ENCODE measurements at places on chromosomes 1 and 21.
A peak's percentile ranks its signal among the peaks of the same experiment; 100 is the strongest.

GRCh38 chr21:33712022-33712803 is 69.9 kb downstream of the ITSN1 start:
- DNase-seq, result no peak

DNA sequence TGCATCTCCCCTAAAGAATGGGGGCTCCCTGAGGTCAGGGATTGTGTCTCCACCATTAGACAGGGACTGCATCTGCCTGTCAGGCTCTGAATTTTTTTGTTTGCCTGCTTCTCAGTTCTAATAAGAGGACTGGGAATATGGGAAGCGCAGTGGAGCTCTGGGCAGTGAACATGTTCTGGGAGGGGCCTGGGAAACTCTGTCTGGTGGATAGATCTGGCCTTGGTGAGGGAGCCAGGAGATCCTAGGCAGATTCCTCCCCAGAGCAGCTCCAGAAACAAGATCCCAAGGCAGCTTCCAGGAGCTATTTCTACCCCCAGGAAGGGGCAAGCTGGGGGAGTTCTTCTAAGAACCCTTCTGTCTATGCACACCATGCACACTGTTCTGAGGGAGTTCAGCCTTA is 12.6 kb upstream of the MYOG start:
- no peak for DNase-seq

DNA sequence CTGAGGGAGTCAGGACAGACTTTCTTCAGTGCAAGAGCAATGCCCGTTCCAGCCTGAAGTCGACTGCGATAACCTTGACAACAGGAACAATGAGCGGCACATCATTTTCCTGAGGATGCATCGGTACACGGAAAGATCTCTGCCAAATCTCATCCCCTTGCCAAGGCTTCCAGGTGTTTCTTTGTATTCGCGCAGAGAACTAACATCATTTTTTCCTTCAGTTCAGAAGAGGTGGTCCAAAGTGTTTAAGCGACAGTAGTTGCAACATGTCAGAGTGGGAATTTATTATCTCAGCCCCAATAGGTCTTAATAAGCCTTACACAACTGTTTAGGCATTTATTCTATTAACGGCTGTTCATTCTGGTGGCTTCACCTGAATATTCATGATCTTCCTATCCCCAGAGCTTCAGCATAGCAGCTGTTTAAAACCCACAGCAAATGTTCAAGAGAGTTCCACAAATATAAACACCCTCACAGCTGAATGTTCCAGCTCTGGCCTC is 129.7 kb upstream of the NFIA start:
- no peak for DNase-seq

DNA sequence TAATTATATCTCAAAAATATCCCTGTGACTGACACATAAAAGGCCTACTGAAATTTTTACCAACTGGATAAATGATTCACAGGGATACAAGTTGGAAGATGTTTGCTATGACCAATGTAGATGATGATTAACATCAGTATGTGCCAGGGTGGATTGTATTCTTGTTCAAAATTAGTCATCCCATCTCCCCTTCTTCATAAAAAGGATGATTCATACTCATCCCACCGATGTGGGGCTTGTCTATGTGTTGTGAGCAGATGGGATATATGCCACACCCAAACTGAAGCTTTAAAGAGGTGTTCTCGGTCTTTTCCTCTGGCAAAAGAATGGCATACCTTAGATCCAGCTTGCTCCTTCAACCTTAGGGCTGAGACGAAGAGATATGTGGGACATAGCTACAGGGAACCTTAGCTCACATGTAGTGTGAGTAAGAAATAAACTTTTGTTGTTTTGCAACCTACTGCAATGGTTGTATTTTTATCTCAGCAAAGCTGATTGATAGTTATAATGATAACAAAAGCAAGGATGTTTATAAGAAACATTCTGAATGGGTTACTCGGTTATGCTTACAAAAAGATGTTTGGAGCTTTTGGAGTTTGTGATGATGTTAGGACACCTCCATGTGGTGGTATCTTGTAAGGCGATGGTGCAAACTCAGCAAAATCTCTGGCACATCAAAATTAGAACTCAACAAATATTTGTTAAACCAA is 29.4 kb downstream of the SPATA17 start:
- DNase-seq, result no peak

DNA sequence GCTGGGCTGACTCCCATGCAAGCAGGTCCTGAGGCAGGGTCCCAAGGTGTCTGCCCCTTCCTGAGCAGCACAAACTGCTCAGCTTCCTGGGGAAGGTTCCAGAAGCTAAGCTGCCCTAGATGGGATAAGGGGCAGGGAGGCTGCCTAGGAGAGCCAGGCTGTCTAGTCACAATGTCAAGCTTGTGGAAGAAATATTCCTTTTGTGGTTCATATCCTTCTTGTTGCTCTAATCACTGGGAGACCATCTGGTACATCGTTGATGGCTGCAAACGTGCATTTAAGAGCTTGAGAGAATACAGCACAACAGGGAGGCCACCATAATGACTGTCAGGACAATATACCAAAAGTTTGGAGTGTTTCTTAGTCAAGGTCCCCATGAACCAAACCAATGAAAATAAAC is 67.4 kb downstream of the SLC16A1 start:
- no peak for DNase-seq

DNA sequence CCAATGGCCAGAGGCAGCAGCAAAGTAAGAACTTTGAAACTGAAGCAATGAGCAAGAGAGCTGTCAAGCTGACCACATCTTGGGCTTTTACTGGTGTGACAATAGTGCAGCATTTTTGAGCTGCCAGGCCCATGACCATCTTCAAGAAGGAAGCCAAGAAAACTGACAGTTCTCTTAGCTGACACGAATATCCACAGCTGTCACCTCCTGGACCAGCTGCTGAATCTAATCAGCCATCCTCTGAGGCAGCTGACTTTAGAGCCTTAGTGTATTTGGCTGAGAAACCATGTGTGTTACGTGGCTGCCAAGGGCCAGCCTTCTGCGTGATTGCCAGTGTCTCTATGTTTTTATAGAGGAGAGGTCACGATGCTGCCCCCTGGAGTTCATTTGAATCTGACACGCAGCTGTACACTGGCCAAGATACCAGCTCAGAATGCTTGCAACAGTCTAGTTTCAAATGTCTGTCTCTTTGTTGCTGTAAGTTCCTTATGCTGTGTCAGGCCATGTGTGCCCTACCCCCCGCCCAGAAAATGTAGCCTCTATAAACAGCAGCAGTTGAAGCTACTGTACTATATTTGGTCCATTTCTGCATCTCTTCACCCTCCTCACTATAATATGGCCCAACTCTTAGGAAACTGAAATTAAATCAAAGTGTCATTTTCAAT is 39.7 kb downstream of the PALMD start:
- DNase-seq, result peak; percentile 32

- DNase-seq, result no peak
These were observed 175.6 kb upstream of the ZC3H12A start for GRCh38 chr1:37298769-37299168.

DNA sequence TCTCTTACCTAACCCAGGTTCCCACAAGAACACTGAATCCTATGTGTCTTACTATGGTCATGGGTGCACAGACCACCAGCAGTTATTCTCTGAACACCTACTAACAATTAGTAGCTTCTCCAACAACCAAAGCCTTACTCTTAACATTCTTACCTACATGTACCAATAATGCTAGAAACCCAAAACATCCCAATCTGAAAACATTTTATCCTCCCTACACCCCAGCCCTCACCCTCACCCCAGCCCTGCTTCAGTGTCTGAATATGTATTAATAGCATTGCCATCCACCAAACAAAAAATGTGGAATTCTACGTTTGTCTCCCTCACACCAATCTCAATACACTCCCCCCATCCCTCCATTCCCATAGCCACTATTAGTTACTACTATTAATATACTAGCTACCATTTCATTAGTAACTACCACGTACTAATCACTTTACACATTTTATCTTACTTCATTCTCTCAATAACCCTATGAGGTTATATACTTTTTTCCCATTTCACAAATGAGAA is 2.6 kb downstream of the TRIM33 start:
- no peak for DNase-seq

- DNase-seq, result no peak
These were observed 19.2 kb downstream of the SPRTN start for GRCh38 chr1:231357187-231357772.

DNA sequence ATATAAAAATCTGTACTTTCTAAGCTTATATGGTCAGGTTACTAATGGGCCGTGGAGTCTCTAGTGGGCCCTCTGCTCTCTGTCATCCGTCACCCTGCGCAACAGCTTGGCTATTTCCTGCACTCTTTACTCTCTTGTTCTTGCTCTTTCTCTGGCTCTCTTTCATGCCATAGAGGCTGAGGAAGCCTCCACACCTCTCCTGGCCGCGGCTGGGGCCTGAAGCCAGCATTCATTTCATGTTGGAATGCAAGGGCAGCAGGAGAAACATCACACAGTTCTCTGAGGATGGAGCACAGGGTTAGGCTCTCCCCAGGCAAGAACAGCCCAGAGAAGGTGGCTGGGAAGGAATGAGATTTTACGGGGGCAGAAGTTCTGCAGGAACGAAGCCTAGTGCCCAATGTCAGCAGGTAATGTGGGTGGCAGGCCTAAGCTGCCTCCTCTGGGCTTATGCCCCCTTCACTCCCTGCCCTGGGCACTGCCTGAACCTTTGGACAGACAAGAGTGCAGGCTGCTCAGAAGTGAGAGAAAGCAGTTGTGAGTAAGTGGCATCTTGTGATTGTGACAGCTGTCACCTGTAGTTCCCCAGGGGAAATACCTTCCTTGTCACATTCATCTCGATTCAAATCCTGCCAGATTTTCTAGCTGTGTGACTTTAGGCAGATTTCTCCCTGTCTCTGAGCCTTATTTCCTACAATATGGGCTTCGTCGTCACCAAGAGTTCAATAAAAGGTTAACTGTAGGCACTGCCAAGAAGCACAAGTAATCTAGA is 3.6 kb upstream of the FHAD1 start:
- DNase-seq, result no peak

DNA sequence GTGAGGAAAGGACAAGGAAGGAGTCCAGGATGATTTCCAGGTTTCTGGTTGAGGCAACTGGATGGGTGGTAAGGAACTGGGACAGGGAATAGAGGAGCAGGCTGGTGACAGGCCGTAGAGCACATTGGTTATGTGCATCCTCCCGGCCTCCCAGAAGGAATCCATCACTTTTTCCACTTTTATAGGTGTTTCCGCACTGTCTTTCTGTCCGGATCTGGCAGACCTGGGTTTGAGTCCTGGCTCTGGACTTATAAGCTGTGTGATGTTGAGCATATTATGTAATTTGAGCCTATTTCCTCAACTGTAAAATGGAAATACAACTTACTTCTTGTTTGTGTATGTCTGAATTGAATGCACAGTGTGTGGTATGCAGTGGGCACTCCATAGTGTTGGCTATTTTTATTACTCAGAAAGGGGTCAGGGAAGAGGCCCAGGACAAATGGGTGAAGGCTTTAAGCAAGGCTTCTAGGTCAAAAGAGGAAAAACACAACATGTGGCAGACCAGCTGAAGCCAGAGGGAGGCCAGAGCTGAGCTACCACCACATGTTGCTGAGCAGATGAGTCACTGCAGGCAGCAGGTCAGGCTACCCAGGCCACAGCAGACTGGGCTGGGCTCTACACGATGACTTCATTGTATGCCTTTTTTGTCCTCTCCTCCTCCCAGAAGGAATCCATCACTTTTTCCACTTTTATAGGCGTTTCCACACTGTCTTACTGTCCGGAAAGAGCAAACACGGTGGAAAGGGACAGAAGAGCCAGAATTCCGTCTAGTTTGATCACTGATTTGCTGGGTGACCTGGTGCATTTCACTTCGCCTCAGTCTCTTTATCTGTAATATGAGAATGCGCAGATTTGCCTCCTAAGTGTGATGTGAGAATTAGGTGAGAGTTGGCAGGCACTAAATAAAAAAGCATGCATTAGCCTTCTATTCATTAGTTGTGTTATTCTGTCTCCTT is 791 bp upstream of the MAST2 start:
- no peak for DNase-seq

DNA sequence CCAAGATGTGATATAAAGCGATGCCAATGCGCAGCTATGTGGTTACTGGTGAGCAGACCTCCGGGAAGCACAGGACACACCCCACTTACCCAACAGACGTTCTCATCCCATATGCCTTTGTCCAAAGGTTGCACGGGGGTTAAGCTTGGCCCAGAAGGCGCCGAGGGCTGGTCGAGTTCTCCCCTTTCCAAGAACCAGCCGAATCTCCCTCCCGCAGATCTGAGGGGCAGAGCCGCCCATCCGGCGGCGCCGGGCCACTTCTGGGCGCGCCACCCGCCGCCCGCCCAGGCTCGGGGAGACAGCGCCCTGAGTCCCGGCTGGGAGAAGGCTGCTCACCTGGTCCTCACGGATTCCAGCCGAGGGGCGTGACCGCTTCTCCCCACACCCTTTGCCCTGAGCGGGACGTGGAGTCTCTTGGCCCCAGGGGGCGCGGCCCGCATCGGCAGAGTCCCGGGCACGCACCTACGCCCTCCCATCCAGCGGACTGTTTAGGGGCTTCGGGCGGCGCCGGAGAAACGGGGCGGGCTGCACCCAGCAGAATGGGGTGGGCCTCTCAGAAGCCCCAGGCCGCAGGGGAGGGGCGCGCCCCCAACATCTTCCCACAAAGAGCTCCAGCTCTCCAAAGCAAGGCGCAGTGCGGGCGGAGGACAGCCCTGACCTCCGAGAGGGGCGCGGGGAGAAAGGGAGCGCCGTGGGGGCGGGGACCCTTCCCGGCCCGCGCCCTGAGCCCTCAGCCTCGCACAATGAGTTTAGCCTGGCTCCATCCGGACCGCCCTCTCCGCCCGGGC is 615 bp downstream of the GPR161 start:
- DNase-seq, result no peak

DNA sequence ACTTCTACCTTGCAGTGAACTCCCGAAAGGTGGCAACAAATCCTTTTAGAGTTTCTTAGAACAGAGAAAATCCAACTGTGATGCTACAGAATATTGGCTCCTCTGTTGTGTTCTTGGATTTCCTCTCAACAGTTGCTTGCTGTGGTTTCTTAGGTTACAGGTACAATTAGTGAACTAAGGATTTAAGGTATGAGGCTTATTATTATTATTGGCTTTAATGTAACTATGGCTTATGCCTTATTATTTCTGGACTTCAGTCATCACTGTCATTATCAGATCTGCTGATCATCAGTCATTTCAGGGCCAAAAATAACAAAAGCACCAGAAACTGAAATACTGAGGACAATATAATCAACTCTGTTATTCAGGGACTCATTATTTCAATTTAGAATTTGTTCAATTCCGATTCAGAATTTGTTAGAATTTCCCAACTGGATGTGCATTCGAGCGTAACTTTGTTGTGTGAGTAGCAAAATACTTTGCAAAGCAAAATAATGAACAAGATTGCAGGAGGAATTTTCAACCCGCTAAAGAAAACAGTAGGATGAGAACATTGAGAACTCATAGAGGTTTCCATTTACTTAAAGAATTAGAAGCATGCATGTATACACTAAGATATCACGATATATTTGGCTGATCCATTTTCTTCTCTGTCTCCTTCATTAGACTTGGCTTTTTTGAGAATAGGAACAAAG is 65.5 kb upstream of the AK4 start:
- DNase-seq, result no peak

DNA sequence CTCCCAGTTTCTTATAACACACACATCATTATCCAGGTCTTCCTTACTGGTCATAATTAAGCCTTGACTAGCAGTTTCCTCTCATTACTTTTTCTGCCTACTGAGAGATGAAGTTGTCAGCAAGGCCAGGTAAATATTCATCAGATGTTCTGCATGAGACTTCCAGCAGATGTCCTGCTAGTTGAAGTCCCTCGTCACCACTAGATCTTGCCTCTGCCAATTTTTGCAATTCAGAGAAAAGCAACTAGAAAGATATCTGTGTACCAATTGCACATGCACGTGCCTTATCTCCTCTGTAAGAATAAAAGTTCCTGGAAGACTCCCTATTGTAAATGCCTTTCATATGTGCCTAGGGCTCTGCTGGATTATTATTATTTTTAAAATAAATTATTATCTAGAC is 18.3 kb downstream of the ACKR1 start:
- no peak for DNase-seq

GRCh38 chr1:3420218-3420951 is 34.1 kb upstream of the ARHGEF16 start:
- DNase-seq, result no peak

Measured in CD4-positive, alpha-beta T cell treated with Interleukin-17A for 1 hour (primary cell).